ENCODE measurements at places on chromosomes 16 and 17. TPM values are rescaled to one million over a fixed set of nuclear protein-coding genes. Genes with fewer than 3 reads are reported as not detected.

MYH4 gene
- total RNA-seq: not detected

TERB1 gene
- total RNA-seq: 0.18 TPM

PMP22 gene
- total RNA-seq: 204 TPM

ST6GALNAC1 gene
- total RNA-seq: not detected

ACSM2A gene
- total RNA-seq: not detected

C17orf50 gene
- total RNA-seq: not detected

NOG gene
- total RNA-seq: not detected

KRTAP4-5 gene
- total RNA-seq: not detected

EVPL gene
- not detected for total RNA-seq

MMP25 gene
- 3.6 TPM for total RNA-seq

MYLK3 gene
- 0.24 TPM for total RNA-seq

SLC6A2 gene
- not detected for total RNA-seq

NLRP1 gene
- total RNA-seq: 27.1 TPM

CCL13 gene
- total RNA-seq: not detected

NAGPA gene
- 16.8 TPM for total RNA-seq

USP43 gene
- total RNA-seq: 3.8 TPM

ZSCAN10 gene
- total RNA-seq: not detected

CLN3 gene
- total RNA-seq: 50.7 TPM

CMTM1 gene
- total RNA-seq: 7.8 TPM

GAS2L2 gene
- not detected for total RNA-seq

DRG2 gene
- total RNA-seq: 40.8 TPM
